Esophagus squamous epithelium (tissue), 5 donors: ENCODE measurements at places on chromosomes 5 and 9.

GRCh38 chr5:40202814-40203440, 476.8 kb upstream of the PTGER4 start:
- DNase-seq, result no peak

DNA sequence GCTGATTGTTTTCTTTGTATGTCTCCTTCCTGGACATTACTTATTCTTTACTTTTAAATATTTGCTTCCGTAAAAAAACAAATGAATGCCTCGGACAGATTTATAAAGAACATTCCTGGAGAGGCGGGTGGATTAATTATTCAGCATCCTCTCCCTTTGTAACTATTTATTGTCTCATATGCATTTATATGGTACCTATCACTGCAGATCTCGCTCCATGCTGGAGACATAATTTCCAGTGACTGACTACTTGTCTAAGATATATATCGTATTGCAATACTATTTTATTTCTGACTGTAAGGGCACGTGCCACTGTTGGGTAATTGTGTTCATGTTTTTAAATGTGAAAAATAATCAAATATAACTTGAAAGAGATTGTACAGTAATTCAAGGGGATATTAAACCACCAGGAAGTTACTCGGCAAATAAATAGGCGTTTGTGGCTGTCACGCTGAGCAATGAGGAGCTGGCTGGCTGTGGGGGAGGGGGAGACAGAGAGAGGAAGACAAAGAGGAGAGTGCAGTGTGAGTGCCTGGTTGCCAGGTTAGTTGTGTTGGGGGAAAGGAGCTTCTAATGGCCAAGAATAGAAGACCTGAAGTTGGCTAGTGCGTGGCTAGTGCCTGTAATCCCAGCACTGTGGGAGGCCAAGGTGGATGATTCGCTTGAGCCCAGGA, 131.8 kb upstream of the GABRP start:
- no peak for DNase-seq

GRCh38 chr9:123020796-123021195, 12.7 kb upstream of the GPR21 start:
- DNase-seq, result no peak

DNA sequence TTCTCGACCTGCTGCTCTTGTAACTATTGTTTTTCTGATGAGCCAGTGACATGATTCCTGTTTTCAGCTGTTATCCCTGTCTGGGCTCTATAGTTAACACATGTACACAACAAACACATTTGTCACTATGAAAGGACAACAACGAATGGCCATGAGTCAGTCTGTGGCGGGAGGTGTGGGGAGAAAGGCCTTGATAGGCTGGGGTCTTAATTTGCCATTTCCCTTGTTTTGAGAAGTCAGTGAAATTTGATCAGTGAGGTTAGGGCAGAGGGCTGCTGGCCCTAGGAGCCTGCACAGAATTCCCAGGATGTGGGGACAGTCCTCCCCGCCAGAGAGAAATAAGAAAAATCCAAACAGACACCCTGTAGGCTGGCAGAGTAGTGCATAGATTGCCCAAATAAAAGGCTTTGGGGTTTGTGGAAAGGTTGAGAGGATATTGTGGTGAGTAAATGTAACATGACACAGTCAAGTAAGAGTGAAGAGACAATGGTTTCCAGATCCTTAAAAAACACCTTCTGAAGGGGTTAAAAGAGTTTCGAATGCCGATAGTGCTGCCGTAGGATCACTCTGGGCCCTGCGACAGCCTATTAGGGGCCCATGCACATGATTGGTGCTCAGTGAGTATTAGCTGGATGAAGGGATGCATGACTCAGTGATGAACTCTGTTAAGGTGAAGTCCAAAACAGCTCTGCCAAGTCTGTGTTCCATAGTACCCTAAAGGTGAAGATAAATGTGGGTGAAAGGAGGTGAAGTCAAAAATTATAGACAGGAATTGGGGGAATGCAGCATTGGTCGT, 110.9 kb upstream of the PRRC1 start:
- no peak for DNase-seq

DNA sequence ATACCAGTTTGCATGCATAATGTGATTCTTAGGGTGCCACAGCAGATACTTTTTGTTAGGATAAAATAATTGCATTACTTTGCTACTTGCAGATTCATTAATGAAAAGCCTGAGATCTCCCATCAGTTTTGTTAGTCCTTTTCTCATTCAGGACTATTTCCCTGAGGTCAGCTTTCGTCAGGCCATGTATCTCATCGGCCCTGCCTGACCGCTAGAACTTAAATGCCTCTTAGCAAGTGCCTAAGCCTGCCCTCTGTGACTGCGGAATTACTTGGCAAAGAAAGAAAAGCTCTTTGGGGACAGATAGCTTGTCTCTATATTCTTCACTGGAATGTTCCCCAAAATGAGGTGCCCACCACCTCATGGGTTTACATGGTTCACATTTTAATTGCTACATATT, 147.8 kb downstream of the KCTD16 start:
- no peak for DNase-seq
